ENCODE measurements at places on chromosomes 6 and 20.

- no peak for DNase-seq
Observed at GRCh38 chr20:42155586-42155985, 537.4 kb upstream of the CHD6 start.

DNA sequence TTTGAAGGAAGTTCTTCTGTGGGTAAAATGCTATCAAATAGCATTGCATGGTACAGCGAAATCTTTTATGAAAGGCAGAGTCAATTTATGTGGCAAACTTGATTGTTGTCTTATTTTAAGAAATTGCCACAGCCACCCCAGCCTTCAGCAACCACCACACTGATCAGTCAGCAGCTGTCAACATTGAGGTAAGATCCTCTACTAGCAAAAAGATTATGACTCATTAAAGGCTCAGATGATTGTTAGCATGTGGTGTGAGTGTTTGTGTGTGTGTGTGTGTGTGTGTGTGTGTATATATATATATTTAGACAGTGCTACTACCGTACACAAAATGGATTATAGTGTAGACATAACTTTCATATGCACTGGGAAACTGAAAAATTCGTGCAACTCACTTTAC is 27.8 kb downstream of the LRRN4 start:
- DNase-seq: no peak

DNA sequence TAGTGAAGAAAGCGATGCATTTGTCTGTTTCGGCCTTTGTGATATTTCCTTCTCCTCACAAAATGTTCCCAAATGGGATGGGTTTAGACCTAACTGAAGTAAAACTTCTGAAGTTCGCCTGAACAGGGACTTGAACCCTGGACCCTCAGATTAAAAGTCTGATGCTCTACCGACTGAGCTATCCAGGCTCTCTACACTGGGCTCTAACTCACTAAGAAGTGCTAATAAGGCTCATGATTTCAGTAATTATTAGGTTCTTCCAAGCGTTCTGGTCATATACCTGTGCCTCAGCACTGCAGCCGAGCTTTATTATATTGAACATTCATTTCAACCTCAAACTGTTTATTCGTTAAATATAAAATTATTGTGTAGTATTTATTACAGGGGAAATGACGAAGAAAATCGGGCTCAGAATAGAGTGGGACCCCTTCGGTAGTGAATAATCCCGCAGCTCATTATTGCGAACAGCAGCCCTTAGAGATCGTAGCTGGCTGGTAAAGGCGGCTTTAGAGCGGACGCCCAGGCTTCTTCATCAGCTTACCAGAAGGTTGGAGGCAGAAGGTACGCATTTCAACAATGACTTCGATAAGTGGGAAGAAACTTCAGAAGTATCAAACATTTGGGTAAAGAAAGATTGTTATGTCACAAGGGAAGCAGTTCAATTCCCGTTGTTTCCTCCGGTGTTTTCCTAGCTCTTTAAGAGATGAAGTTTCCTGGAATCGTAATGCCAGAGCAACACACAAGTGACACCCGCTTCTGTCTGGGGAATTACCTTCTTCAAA is 119.0 kb upstream of the ZNF184 start:
- DNase-seq: no peak

DNA sequence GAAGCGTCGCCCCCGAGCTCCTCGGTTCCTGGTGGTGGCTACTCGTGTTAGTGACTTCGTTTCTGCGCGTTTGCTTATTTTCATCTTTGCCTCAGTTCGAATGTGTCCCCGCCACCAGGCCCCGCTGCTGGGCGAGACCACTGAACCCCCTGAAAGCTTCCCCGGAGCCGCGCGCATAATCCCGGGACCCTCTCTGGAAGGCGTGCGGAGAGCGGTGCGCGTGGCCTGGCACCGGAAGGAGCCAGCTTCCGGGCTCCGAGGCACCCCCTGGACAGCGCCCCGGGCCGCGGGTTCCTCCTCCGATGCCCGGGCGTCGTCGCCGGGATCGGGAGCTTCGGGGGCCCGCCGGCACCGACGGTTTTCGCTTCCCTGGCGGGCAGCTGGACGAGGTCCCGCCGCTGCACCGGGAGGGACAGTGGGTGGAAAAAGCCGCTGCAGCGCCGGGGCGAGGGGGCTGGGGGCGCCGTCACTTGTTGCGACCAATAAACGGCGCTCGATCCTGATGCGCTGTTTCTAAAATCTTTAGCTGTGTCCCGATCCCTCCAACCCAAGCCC is 643 bp upstream of the SLC35D3 start:
- DNase-seq: no peak

DNA sequence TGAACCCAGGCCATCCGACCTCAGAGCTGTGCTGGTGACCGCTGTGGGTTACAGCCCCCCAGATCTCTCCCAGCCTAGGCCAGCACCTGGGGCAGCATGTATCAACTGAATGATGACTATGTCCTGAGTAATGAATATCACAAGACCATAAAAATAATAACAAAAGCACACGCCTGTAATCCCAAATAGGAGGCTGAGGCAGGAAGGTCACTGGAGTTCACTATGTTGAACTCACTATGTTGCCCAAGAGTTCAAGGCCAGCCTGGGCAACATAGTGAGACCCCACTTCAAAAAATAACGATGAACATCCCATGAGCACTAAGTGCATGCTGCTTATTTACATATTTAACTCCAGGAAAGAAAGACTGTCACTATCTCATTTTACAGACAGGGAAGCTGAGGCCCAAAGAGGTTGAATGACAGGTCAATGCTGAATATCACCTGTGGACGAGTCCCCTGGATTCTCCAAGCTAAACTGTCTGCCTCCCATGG is 92.3 kb downstream of the NFATC2 start:
- no peak for DNase-seq

GRCh38 chr6:168741942-168742782 is 301.2 kb downstream of the SMOC2 start:
- DNase-seq: no peak

GRCh38 chr6:8082954-8083858 is 19.0 kb upstream of the BLOC1S5 start:
- DNase-seq: no peak

DNA sequence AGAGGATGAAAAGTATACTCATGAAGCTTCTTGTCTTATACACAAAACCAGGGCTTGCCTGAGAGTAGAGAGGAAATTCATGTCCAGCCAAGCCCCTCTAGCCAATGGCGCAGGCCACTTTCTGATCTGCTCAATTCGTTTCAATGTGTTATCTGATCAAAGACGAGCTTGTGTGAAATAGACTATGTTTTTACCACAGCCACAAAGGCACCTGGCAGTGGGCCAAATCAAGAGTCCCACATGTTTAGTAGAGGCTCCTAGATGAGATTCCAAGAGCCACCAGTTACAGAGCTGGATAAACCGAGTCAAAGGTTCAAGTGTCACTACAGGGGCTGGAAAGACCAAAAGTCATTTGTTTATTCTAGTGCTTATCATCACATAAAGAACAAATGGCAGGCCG is 34.9 kb downstream of the GPLD1 start:
- DNase-seq: no peak

DNA sequence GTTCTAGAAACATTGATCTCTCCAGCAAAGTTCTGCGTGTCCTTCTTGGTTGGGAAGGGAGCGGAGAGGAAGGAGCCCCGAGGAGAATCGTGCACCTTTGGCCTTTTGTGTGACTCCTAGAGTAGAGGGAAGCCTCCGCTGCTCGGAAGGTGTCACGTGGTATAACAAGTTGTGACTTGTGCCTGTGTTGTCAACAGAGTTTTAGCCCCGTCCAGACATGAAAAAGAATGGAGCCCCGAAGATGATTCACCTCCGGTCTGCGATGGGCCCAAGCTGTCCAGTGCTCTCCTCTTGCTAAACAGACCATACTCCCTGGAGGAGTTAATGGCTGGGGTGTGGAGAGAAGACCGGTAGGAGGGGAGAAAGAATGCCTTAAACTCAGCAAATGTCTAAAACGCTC is 7.0 kb downstream of the EYA2 start:
- DNase-seq: no peak

- DNase-seq: no peak
Observed at GRCh38 chr6:131652472-131652871, 15.4 kb downstream of the ENPP3 start.

GRCh38 chr6:75501756-75502155 is 8.2 kb upstream of the FILIP1 start:
- no peak for DNase-seq

DNA sequence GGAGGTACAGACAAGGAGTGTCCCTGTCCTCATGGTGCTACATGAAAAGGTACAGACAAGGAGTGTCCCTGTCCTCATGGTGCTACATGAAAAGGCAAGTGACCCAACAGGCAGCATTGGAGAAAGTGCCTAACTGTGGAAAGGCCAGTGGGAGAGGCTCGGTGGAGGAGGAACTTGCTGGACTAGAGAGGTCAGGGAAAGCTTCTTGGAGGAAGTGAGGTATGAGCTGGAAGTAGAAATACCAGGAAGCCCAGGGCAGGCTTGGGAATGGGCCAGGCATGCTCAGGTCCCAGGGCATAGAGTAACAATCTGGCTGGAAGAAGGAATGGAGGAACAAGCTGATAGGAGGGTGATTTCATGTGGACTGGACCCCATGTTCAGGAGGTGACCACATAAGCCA is 59.8 kb upstream of the FNDC1 start:
- DNase-seq: no peak

DNA sequence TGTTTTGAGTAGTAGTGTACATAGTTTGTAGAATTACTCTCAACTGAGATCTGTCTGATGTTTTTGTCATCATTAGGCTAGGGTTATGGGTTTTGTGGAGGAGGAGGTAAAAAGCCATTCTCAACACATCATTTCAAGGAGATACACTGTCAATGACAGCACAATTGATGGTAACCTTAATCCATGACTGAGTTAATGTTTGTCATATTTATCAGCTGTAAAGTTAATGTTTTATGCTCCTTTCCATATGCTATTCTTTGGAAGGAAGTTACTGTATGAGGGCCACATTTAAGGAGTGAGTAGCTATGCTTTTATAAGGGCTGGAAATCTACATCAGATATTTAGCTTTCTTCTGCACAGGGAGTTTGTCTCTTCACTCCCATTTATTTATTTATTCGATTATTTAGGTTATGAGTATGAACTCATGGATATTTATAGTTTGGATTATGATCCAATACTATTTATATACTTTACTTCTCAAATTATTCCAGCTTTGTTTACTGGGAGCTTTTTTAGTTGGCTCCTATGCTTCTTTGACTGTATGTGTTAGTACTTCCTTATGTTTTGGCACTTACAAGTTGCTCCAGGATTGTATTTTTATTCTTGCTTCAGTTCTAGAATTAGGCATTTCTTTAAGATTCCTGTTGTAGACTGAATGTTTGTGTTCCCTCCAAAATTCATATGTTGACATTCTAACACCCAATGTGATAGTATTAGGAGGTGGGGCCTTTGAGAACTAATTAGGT is 156.6 kb upstream of the HCRTR2 start:
- DNase-seq: no peak

- DNase-seq: no peak
Observed at GRCh38 chr6:122012578-122012977, 386.9 kb upstream of the HSF2 start.

DNA sequence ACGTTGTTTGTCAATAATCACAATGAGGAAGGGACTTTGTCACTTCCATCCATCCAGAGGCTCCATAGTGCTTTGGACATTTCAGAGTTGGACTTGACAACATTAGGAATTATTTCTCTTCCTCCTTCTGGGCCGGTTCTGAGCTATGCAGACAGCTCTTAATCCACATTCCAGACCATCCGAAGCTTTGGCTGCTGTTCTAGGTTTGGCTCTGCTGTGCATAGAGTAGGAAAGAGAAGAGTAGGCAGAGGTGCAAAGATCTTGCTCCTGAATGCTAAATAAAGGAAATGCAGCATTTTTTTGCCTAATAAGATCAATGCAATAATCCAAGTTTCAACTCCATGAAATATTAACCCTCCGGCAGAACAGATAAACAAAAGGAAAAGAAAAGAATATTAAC is 251.8 kb upstream of the PRND start:
- DNase-seq: no peak

Data from stimulated activated naive B cell treated with anti-CD40 and anti-IgM and Interleukin-4, amounts not matched to agents 10 μg/mL and 1 μg/mL and 100 μg/mL, for 72 hours (primary cell).